ENCODE measurements at places on chromosomes 5 and 9.

- DNase-seq, result no peak
Observed at GRCh38 chr5:141903261-141903660, 20.4 kb upstream of the DELE1 start.

DNA sequence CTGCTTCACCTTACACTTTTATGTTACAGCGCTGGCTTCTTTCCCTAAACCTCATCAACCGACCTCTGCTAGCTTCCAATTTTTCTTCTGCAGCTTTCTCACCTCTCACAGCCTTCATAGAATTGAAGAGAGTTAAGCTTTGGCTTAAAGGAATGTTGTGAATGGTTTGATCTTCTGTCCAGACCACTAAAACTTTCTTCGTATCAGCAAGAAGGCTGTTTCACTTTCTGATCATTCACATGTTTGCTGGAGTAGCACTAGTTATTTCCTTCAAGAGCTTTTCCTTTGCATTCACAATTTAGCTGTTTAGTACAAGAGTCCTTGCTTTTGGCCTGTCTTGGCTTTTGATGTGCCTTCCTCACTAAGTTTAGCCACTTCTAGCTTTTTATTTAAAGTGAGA, 49.5 kb downstream of the NR3C1 start:
- DNase-seq, result no peak

DNA sequence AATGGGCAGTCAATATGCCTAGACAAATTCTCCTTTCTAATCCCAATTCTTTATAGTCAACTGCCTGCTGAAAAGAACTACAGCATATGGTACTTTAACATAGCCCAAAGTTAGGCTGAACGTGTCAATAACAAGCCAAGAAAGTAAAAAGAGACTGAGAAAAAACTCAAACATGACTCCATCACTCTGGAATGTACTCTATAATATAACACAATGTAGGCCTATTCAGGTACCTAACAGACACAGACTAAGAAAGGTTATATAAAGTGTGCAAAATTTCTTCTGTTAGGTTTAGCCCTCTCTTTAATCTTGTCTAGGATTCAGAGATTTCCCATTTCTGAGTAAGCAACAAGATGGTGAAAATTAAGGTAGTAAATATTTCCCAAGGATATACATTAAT, 209.7 kb upstream of the PRR16 start:
- no peak for DNase-seq

DNA sequence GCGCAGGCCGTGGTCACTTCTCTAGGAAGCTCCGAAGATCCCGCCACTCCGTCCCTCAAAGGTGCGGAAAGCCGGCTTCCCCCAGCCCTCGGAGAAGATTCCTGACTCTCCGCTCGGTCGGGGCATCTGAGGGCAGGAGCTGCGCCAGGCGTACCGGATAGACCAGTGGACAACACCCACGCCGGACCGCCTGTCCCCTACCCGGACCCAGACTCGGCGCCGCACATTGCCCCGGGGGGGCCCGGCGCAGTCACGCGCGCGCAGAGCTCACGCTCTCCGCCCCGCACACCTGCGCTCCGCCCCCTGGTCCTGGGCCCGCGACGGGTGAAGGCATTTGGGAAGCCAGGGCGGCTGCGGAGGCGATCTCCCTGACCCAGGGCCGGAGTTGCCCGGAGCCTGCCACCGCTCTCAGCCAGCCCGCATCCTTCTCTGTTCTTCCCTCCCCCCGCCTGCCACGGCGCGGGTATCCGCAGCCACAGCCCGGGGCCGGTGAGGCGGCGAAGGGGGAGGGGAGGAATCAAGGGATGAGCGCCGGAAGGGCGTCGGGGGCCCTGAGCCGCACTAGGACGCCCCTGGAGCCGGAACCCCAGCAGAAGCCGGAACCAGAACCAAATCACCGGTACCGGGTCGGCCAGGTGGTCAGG, 448 bp downstream of the RELL2 start:
- peak; percentile 63 for DNase-seq

DNA sequence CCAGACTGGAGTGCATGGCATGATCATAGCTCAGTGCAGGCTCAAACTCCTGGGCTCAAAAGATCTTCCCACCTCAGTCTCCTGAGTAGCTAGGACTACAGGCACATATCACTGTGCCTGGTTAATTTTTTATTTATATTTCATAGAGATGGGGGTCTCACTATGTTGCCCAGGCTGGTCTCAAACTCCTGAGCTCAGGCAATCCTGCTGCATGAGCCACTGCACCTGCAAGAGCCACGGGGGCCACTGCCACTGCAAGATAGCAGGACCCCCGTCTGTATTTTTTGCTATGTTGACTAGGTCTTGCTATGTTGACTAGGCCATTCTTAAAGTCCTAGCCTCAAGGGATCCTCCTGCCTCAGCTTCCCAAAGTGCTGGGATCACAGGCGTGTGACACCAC, 6.5 kb downstream of the CYSTM1 start:
- DNase-seq, result no peak

GRCh38 chr9:96487029-96487396, 37.0 kb downstream of the HABP4 start:
- no peak for DNase-seq

GRCh38 chr9:112037281-112038016, 137.6 kb downstream of the SUSD1 start:
- DNase-seq, result peak; percentile 77

GRCh38 chr5:152349683-152350526, 55.2 kb downstream of the NMUR2 start:
- peak; percentile 48 for DNase-seq

- no peak for DNase-seq
Observed at GRCh38 chr9:99576002-99576401, 245.7 kb upstream of the NR4A3 start.

- DNase-seq, result no peak
Observed at GRCh38 chr5:90020575-90021538, 388.7 kb downstream of the CETN3 start.

DNA sequence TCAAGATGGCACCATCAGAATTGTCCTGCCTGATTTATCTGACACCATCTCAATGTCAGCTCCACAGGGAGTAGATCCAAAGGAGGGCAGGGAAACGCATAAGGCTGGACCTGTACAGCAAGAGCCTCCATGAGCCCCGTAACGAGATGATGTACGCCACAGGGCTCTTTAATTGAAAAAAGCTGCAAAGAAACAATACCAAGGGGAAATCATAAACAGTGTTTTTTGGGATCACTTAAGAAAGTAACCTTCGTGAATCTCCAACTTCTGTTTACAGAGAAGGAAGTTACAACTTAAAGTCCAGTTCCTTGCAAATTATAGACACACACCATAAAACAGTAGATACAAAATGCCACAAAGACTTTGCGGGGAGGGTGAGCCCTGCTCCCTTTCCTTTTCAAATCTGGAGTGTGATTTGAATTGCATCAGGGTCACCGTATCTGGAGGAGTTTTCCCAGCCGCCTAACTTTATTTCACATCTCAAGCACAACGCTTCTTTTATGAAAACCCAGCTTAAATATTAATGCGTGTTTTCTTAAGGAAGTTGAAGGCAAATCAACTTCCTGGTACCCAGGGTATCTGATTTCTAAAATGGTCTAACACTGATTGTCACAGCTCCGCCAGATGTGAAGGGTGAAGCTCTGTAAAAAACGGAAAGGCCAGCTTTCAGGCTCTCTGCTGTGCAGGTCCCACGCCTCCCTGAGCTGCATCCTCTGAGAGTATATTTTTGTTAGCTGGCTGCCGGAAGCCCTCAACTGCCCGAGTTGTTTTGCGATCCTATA, 88.9 kb downstream of the EBF1 start:
- no peak for DNase-seq

DNA sequence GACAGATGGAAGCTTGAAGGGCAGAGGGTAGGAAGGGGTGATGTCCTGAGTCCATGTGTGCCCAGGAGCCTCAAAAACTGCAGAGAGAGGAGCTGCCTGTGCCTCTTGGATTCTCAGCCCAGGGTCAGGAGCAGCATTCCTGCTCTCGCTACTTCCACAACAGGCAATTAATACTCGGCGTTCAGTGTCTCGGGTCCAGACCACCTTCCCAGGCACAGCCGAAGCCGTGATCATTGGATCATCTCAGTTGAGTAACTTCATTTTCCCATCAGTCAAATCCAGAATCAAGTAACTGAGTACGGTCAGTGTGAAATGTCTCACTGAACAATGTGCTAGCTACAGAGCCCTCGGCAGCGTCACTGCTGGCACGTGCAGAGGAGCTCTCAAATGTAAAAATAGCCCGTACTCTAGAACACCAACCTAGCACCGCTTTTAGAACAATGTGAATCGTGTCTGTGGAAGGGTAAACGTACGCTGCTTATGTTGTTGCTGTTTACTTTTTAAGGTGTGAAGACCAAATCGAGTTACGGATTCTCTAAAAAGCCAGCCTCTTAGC, 63.5 kb upstream of the IRX4 start:
- no peak for DNase-seq

- DNase-seq, result no peak
Observed at GRCh38 chr5:16364910-16365309, 100.7 kb downstream of the ZNF622 start.

All from activated CD4-positive, alpha-beta T cell treated with anti-CD3 and anti-CD28 coated beads for 48 hours (primary cell).